Fibroblast of skin of abdomen (primary cell): ENCODE measurements at places on chromosomes 13 and 19.

GRCh38 chr19:15551293-15552004, 43.1 kb downstream of the CYP4F22 start:
- no peak for DNase-seq

DNA sequence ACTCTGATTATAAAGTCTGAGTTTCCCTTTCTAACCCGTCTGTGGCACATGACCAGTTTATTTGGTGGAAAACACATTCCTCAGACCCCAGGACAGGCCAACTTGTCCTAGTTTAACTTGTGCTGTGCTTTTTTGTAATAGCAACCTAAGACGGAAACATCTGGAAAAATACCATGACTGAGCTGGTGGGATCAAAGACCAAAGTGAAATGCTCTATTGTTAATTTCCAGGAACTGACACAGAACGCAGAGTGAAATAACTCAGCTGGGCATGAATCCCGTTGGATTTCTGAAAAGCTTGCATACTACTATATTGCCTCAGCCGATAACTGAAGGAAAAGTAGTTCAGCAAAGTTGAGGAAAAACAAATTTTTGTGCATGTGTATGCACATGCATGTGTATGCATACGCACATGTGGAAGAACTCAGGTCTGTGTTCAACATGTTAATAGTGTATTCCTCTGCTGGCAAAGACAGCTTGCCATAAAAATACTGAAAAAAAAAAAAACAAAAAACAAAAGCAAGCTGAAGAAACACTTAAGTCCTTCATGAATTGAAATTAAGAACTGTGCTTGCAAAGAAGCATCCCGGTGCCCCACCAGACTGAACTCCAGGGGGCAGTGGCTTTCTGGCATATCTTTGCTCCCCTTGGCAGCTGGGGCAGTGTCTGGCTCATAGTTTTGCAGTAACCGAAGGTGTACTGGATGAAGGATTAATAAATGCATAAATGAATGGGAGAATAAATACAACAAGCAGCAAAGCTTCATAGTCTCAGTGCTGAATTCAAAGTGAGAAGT, 187.8 kb downstream of the LHFPL6 start:
- DNase-seq: peak; percentile 52

- no peak for DNase-seq
Measured at GRCh38 chr13:110373617-110374016, 66.5 kb downstream of the COL4A2 start.

DNA sequence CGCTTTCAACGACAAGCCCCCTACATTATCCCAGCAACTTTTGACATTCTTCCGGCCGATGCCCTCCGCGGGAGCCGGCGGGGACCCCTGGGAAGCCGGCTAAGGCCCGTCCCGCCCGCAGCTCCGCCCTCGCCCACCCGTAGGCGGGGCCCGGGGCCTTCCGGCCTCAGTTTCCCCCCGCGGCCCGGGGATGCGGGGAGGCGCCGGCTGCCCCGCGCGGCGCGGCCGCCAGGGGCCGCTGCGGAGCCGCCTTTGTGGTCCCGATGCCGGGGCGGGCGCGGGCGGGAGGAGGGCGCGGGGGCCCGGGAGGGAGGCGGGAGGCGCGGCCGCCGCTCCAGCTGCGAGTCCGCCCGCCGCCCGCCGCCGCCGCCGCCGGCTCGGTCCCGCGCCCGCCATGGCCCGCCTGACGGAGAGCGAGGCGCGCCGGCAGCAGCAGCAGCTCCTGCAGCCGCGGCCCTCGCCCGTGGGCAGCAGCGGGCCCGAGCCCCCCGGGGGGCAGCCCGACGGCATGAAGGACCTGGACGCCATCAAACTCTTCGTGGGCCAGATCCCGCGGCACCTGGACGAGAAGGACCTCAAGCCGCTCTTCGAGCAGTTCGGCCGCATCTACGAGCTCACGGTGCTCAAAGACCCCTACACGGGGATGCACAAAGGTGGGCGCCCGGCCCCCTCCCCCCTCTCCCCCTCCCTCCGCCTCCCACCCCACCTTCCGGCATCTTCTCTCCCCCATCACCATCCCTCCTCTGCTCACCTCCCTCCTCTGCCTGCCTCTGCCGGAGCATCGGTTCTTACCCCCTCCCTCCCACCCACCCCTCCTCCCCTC, at the start of gene CELF5:
Gene CELF5 (plus strand): TSS at position 316 of the 823 bp plus-strand sequence. CDS start 79 bp downstream, at position 395.
- DNase-seq: peak; percentile 33

GRCh38 chr19:47511128-47511517, 3.7 kb downstream of the NAPA start:
- no peak for DNase-seq

- peak; percentile 59 for DNase-seq
Measured at GRCh38 chr13:39692660-39693438, 37.4 kb downstream of the COG6 start.

DNA sequence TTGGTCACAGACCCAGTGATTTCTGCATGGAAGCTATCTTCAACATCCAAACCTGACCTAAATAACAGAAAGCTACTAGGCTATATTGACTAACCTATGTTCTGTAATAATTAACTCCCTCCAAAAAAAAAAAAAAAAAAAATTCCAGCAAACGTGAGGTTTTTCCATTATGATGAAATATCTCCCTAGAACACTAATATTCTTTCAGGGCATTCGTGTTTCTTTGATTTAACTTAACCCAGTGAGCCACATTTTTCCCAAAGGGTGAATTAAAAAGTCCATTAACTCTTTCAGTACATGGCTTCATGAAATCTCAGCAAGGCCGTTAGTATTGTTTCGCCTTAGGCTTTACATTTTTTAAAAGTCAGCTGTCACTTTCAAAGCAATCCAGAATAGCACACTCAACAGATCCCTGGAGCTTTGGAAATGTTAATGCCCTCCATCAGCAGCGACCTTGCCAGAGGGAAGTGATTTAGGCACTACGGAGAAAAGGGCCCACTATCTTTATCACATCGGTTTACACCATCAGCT, 175.8 kb downstream of the DCT start:
- no peak for DNase-seq

- DNase-seq: no peak
Measured at GRCh38 chr19:30762651-30763050, 390.5 kb downstream of the ZNF536 start.

- DNase-seq: no peak
Measured at GRCh38 chr19:30402436-30403202, 30.4 kb downstream of the ZNF536 start.

- peak; percentile 80 for DNase-seq
Measured at GRCh38 chr19:48588670-48589401, 17.7 kb upstream of the SPACA4 start.

- no peak for DNase-seq
Measured at GRCh38 chr19:10669246-10669645, 15.1 kb downstream of the ILF3 start.

DNA sequence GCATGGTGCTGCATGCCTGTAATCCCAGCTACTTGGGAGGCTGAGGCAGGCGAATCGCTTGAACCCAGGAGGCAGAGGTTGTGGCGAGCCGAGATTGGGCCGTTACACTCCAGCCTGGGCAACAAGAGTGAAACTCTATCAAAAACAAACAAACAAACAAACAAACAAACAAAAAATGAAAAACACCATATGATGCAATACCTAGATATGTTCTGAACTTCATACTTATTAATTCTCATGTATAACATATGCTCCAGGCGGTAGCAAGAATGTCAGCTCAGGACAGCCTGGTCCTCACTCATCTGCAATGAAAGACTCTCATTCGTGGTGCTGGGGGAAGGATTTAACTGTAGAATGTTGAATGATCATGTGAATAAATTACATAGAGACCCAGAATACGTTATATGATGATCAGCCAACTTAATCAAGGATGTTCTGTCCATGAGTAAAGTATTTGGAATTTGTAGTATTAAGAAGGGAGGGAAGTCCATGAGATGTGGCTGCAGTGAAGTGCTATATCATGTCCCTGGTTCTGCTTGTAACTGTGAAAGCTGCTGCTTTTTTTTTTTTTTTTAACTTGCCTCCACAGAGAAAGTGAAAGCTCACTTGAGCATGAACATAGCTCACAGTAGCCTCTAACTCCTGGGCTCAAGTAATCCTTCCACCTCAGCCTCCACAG, 206.8 kb downstream of the UQCRFS1 start:
- peak; percentile 87 for DNase-seq

- no peak for DNase-seq
Measured at GRCh38 chr13:26910754-26911465, 150.3 kb upstream of the GPR12 start.

GRCh38 chr19:20171285-20171684, 4.3 kb downstream of the ZNF486 start:
- no peak for DNase-seq

GRCh38 chr19:10201176-10201575, 6.4 kb upstream of the DNMT1 start:
- DNase-seq: no peak

DNA sequence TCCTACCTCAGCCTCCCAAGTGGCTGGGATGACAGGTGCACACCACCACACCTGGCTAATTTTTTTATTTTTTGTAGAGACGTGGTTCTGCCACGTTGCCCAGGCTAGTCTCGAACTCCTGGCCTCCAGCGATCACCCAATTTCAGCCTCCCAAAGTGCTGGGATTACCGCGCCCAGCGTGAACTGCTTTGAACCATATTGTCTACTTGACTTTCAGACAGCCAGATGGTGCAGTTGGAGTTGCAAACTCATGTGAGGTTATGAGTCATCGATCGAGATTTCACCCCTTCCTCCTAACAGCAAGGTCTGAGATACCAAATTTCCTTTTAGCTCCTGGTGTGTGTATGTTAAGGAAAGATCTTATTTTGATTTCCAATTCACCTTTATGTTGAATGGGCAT, 2.7 kb downstream of the SLC27A1 start:
- DNase-seq: peak; percentile 88

GRCh38 chr13:21511849-21512248, 52.7 kb upstream of the ZDHHC20 start:
- peak; percentile 75 for DNase-seq

- DNase-seq: no peak
Measured at GRCh38 chr13:76048675-76049375, 412.7 kb downstream of the LMO7 start.

DNA sequence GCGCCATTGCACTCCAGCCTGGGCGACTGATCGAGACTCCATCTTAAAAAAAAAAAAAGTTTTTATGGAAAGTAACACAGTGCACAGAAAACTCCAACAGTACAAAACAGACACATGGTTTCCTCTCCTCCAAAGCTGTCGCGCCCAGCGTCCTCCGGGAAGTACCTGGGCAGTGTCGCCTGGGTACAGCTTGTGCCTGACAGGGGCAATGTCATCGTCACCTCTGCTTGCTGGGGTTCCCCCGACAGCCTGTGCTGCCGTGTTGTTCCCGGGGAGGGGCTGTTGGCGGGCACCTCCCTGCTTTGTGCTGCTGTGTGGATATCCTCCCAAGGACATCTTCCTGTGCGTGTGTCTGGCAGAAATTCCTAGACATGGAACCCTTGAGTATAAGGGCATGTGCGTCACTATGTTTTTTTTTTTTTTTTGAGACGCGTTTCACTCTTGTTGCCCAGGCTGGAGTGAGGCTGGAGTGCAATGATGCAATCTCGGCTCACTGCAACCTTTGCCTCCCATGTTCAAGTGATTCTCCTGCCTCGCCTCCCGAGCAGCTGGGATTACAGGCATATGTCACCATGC, 2.4 kb upstream of the F2RL3 start:
- DNase-seq: peak; percentile 29

DNA sequence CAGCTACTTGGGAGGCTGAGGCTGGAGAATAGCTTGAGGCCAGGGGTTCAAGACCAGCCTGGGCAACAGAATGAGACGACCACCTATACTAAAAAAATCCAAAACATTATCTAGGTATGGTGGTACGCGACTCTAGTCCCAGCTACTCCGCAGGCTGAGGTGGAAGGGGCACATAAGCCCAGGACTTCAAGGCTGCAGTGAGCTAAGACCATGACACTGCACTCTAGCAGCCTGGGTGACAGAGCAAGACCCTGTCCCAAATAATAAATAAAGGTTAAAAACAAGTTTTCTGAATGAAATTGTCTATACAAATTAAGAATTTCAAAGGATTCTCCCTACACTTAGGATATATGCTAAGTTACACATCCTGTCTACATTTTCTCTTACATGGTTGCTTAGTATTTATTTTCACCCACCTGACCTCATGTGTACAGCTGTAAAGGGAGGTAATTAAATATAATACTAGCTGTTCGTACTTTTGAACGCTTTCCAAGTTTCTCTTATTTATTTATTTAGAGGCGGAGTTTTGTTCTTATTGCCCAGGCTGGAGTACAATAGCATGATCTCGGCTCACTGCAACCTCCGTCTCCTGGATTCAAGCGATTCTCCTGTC, 1.6 kb downstream of the SLC25A30 start:
- no peak for DNase-seq

GRCh38 chr19:37583340-37583739, 11.3 kb downstream of the ZNF571 start:
- no peak for DNase-seq

- DNase-seq: no peak
Measured at GRCh38 chr19:46147791-46148288, at the start of gene IGFL2. Gene IGFL2, plus strand, starts transcription at chr19:46148238. Its CDS starts 41 bp downstream, at chr19:46148279.

GRCh38 chr13:98364179-98364578, 187.1 kb upstream of the RNF113B start:
- no peak for DNase-seq

DNA sequence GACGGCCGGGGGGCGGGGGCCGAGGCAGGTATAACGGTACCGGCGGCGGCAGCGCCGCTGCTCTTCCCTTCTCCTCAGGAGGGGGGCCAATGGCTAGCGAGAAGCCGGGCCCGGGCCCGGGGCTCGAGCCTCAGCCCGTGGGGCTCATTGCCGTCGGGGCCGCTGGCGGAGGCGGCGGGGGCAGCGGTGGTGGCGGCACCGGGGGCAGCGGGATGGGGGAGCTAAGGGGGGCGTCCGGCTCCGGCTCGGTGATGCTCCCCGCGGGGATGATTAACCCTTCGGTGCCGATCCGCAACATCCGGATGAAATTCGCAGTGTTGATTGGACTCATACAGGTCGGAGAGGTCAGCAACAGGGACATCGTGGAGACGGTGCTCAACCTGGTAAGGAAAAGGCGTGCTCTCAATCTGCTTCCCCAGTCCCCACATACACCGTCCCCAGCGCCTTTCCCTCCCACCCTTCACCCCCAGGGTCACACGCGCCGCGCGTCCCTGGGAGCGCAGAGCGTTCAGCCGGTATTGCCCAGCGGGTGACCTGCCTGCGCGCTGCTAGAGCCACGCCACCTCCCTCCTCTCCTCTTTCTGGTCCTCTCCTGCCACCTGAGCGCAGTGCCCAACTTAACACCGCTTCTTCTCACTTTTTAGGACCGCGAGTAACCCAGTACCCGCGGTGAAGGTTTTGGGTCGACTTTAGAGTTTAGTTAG, 814 bp downstream of the NBEA start:
- no peak for DNase-seq

DNA sequence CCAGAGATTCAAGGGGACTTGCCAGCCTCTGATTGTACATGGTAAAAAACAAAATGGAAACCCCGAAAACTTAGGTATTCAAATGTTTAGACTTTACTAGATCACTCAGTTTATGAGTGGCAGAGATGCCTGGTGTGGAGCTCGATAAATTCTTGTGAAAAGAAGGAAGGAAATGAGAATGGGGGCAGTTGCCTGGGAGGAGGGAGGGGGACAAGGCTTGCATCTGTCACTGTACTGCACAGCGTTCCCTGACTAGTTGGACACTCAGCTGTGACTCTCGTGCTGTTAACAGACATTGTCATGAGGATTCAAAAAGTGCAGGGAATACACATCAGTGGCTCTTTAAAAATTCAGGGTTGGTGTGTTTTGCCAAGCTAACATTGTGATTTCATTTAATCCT, 232.9 kb downstream of the ZIC5 start:
- DNase-seq: no peak

GRCh38 chr19:29104605-29105241, 108.2 kb downstream of the UQCRFS1 start:
- DNase-seq: no peak

- DNase-seq: no peak
Measured at GRCh38 chr19:12629215-12629614, 18.5 kb downstream of the ZNF791 start.
